ENCODE measurements at places on chromosomes 5 and 9.

GRCh38 chr5:59725392-59725767 lies 168.1 kb downstream of the PDE4D start:
- no peak for DNase-seq

DNA sequence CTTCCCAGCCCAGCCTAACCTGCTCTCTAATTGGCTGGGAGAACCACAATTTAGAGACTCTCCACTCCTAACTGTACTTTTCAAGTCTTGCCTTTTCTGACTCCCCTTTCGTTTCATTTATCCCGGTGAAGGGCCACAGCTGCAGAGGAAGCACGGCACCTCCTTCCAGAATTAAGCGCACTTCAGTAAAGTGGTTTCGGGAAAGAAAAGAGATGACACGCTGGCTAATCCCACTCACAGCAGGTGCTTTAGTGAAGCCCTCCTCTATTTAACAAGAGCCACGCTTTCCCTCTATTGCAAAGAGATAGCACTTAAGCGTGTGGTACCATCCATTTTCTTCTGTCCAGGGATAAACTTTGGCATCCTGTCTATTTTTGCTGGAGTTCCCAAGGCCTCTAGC lies 4.8 kb downstream of the DNAH5 start:
- no peak for DNase-seq

DNA sequence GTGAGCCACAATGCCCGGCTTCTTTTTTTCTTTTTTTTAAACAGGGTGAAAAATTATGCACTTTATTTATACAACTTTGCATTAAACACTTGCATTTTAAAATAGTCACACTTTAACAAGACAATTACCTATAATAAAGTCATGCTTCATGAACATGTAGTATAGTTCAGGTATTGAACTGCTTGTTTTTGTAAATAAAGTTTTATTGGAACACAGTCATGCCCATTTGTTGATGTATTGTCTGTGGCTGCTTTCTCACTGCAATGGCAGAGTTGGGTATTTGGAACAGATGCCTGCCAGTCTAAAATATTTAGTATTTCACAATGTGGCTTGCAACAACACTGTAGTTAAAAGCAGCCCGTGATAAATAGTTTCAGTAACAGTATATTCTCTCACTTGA lies 32.8 kb upstream of the CCL21 start:
- DNase-seq, result no peak

- DNase-seq, result no peak
Measured at GRCh38 chr9:123922911-123923310, 7.0 kb downstream of the DENND1A start.

DNA sequence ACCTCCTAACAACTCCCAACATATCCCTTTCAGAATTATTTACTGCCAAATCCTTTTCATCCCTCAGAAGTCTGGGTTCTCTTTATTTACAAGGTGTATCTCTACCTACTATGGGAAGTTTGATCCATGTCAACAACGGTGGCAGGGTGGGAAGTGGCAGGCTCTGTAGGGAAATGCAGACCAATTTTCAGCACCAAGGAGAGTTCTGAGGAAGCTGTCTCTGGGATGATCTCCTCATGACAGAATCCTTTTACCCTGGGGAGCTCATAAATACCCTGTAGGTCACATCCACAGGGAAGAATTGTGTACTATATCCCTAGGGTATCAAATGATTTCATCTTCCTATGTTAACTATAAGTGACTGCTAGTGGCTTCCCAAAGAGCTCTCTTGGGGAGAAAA lies 107.8 kb upstream of the NEK6 start:
- DNase-seq, result no peak

- DNase-seq, result no peak
Measured at GRCh38 chr9:82593501-82593900, 469.4 kb downstream of the RASEF start.

- no peak for DNase-seq
Measured at GRCh38 chr9:122614362-122614761, at the start of gene OR1Q1. OR1Q1 (plus strand) TSS chr9:122614738; CDS start chr9:122614738, 0 bp downstream.

- DNase-seq, result no peak
Measured at GRCh38 chr9:96618209-96619123, 1.2 kb downstream of the CDC14B start.

DNA sequence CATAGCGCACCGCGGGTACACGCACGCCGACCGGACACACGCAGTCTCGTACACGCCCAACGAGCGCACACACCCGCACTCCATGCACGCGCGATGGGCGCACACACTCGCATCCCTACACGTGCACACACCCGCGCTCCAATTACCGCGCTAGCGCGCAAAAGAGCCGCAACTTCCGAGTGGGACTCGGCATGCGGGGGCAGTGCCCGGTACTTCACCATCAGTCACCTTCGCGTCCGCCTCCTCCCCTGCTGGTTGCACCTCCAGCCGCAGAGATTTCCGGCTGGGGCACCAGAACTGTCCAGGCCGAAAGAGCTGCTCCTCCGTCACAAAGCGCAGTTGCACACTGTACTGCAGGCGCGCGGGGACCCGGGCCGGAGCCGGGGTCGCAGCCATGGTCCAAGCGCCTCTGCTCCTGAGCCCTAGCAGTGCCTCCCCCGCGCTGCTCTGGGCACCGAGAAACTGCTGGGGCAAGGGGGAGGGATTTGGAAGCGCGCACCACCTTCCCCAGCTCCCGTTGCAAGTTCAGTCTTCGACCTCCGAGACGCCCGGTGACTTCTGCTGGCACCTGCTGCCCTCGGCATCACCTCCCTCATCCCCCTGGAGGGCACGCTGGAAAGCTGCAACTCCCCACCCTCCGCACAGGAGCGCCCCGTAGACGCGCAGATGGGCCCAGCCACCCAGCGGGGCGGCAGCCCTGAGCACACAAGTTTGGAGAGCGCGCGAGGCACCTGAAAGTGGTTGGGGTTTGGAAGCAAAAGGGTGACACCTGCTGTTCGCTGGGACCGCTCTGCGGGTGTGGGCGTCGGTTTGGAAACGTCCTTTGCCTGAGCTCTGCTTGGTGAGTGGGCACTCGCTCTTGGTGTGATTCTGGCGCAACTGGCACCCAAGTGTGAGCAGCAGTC lies 337.4 kb upstream of the PUM3 start:
- DNase-seq, result peak; percentile 66

Data from NCI-H1694 treated with DMSO at 0.1 percent for 48 hours (cell line).